IMR-90 (cell line): ENCODE measurements at places on chromosomes 6 and 20. TPM values are rescaled to one million over a fixed set of nuclear protein-coding genes. Genes with fewer than 3 reads are reported as not detected.

SPTLC3 gene
- polyA plus RNA-seq: 0.44 and 0.56 TPM in 2 replicates

HSPA12B gene
- not detected in 2 replicates for polyA plus RNA-seq

EYA4 gene
- polyA plus RNA-seq: 4.4 and 5.7 TPM in 2 replicates

TEAD3 gene
- polyA plus RNA-seq: 25.0 and 28.0 TPM in 2 replicates

NOTCH4 gene
- 0.76 and 0.96 TPM in 2 replicates for polyA plus RNA-seq

NR2E1 gene
- polyA plus RNA-seq: not detected in 2 replicates

ZNF217 gene
- polyA plus RNA-seq: 6.9 and 9.1 TPM in 2 replicates

CDC40 gene
- polyA plus RNA-seq: 7.0 TPM in 2 replicates

MARCKS gene
- 34.5 and 46.8 TPM in 2 replicates for polyA plus RNA-seq

TBP gene
- polyA plus RNA-seq: 11.9 and 12.5 TPM in 2 replicates

PAK5 gene
- polyA plus RNA-seq: not detected in 2 replicates

BTN1A1 gene
- not detected in 2 replicates for polyA plus RNA-seq

F13A1 gene
- polyA plus RNA-seq: not detected in 2 replicates

FANCE gene
- polyA plus RNA-seq: 6.8 and 7.1 TPM in 2 replicates

ASCC3 gene
- 22.4 and 25.8 TPM in 2 replicates for polyA plus RNA-seq

SYTL3 gene
- polyA plus RNA-seq: 2.8 and 2.9 TPM in 2 replicates

BMP7 gene
- polyA plus RNA-seq: not detected in 2 replicates
